ENCODE measurements at places on chromosomes 3 and 15. TPM values are rescaled to one million over a fixed set of nuclear protein-coding genes. Genes with fewer than 3 reads are reported as not detected.

DNA sequence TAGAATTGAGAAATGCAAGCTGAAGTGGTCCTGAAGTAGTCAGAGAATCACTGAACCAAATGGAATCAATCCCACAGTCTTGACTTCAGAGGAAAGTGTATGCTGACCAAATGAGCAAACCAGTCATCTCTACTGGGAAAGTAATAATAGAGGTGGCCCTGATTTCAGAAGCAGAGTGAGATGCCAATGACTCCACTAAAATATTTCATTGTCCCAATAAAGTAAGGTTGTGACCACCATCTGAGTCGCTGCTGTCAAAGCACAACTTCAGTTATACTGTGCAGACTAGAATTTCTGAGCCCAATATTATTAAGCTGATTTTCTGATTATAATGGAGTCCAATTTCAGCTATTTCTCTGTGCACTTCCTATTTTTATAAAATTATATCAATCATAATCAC, 334.4 kb upstream of the THBS1 start:
- no peak for DNase-seq

DNA sequence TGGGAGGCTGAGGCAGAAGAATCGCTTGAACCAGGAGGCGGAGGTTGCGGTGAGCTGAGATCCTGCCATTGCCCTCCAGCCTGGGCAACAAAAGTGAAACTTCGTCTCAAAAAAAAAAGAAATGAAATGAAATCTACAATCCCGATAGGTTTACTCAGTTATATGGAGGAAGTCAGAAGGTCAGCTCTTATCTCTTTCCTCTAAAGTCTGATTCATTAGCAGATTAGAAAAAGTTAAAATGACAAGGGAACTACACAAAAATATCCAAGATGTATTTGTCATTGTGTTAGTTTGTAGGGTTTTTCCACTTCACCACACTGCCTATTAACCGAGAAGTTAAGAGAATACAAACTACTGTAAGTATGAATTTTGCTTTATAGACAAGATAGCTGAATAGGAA, 420.6 kb downstream of the SHQ1 start:
- no peak for DNase-seq

DNA sequence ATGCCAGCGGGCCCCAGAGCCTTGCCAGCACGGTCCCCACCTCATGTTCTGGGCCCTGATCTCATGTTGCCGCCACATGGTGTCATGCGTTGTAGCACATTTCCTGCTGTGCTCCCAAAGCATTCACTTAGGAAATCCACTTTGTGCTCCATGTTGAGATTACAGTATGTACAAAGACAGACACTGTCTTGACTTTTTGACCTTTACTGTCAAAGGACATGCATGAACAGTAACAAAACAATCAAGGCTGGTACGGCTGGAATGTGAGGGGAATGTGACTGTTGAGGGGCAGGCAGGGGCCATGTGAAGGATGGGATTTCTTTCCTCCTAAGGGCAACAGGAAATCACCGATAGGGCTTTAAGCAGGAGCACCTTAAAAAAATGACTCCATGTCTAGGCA, 53.3 kb upstream of the RPL32 start:
- DNase-seq, result no peak

- no peak for DNase-seq
Observed at GRCh38 chr3:189673535-189673934, 42.3 kb downstream of the TP63 start.

DNA sequence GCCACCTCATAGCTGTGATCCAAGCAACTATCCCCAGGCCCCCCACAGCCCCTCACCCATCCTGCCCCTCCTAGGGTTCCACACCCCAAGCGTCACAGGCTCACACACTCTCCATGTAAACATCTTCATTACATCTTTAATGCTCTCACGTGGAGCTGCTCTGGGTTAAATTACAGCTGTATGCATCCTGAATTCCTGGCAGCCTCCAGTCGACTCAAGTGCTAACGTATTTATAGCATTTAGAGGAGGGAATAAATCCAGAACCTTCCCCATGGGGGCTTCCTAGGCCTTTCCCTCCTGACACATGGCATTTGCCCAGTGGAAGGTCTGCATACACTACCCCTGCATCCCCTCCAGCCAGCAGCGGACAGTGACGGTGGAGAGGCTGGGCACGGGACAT, 9.6 kb downstream of the C3orf18 start:
- no peak for DNase-seq

DNA sequence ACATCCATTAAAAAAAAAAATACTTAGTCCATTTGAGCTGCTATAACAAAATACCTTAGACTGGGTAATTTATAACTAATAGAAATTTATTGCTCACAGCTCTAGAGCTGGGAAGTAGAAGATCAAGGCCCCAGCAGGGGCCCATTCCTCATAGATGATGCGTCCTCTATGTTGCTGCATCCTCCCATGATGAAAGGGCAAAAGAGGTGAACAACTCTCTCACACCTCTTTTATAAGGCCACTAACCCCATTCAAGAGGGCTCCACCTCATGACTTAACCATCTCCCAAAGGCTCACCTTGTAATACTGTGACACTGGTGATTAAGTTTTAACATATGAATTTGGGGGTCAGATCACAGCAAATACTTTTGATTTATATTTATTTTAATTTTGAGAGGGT, 3.0 kb upstream of the TLNRD1 start:
- DNase-seq, result no peak

- DNase-seq, result no peak
Observed at GRCh38 chr3:134959516-134959915, 164.5 kb downstream of the EPHB1 start.

GRCh38 chr15:51782357-51782896, 31.0 kb downstream of the TMOD2 start:
- no peak for DNase-seq

- no peak for DNase-seq
Observed at GRCh38 chr3:64070704-64071103, 47.4 kb upstream of the PSMD6 start.

DNA sequence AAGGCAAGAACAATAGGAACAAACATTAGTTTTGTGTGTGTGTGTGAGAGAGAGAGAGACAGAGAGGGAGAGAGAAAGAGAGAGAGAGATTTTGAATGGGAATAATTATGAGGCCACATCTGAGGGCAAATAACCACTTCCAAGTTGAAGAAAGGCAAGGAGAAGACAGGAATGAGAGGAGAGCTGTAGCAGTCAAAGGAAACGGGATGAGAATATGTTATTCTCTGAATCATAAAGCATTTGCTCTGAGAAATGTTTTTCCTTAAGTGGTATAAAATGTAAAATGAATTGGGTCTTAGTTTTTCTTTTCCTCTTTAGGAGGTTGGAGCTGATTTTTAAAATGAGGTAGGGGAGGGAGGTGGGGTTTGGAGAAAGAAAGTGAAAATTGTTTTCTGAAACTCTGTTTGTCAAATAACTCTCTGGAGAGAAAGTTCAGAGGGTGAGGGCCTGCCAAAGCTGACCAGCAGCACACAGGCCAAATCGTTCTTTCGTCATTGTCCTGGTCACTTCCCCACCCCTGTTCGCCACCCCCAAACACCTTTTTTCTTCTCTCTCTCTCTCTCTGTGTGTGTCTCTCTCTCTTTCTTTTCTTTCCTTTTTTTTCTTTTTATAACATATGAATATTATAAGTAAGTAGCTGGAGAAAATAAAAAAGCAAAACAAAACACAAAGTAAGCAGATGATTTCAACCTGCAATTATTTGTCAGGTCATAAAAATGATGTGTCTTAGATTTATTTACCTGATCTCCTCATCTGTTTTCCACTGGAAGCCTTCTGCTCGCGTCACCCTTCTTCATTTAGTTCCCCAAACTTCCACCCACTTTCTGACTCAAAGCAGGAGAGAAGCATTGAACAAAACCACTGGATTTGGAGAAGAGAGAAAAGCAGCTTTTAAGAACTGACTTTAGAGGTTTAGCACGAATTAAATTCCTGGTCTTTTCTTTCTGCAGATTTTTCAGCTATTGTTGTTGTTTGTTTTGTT, 110.6 kb downstream of the LPP start:
- DNase-seq, result peak; percentile 35

DNA sequence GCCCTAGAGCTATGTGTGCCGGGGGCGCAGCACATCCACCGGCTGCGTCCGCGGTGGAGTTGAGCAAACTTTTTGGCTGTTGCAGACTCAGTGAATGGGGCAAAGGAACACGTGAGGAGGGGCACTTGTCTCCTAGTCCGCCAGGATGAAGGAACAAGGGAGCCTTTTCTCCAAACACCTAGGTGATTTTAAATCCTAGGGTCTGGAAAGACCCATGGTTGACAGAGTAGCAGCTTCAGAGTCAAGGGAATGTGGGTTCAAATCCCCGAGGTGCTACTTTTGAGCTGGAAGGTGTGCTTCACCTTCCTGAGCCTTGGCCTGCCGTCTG, 648 bp downstream of the ACAN start:
- DNase-seq, result no peak

GRCh38 chr15:32123473-32123872, 93.2 kb downstream of the CHRNA7 start:
- DNase-seq, result peak; percentile 69

DNA sequence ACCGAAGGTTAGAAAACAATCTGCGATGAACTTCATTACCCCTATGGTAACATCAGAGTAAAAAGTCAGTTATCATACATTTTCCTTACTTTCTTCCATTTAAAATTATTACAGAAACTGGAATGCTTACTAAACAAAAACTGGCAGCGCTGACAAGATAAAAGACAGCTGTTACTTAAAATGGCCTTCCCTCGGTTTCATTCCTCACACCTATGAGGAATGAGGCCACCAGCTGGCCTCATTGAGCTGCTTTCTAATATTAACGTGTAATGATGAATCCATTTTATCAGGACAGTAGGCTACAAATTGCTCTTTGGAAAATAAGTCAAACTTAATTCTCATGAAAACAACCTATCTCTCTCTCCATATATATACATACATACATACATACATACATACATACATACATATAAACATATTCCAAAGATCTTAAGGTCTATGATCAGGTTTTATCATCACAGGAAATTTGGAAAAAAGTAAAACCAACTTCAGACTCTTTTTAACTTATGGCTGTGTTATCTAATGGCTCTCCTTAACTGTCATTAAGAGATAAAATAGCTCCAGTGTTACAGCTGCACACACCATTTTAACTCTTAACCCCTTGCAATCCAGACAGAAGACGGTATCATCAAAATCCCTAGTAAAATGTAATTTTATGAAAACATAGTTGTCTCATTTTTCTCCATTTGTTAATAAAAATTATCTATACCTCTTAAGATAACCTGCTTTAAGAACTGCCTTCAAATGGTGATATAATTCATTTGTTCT, 5.2 kb downstream of the CCNL1 start:
- DNase-seq, result no peak

- DNase-seq, result no peak
Observed at GRCh38 chr3:66050821-66051220, 12.1 kb upstream of the MAGI1 start.

DNA sequence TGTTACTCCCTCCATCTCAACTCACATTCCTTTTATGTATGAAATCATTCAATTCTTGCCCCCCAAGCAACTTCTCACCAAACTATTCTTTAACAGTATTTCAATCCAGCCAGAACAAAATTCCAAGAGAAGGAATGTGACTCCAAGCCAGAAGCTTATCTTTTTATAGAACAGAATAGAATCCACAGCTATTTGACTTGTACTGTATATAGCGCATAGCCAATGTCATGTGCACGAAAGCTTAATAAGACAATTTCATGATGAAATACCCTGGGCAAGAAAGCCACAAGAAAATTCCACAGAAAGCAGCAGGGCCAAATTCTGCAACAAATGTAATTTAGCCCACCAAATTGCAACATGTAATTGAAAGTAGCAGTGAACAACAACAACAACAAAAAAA, 127.6 kb upstream of the UBE2E2 start:
- DNase-seq, result peak; percentile 89

DNA sequence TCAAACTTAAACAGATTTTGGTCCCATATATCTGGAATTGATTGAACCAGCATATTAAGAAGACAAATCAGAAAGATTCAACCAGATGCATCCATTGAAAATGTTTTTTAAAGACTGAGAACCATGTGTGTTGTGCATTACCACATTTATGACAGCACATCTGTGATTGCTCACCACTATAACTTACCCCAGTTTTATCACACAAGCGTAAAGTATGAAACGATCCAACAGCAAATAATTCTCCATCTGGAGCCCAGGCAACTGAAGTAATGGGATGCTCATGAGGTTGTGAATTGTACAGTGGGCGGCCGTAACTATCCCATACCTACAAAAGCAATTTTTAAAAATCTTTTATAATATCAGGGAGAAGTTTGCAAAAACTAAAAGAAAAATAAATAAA, 43.2 kb downstream of the IFT80 start:
- no peak for DNase-seq

DNA sequence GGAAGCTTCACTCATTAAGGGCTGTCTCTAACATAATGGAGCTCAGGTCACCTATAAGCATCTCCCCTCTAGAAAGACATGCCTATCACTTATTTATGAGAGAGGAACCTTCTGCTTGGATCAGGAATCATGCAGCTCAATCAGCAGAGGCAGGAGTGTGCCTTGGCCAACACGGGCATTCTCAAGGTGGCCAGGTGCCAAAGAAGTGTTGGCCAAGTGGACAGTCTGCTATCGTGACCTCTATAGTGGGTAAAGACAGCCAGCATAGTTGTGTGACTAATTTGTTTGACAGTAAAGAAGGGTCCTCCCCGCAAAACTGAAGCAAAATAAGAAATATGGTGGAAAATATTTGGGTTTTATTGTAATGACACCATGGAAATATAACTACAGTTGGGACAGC, 14.7 kb upstream of the AGTR1 start:
- DNase-seq, result no peak

- no peak for DNase-seq
Observed at GRCh38 chr15:43127752-43128151, 5.6 kb upstream of the TMEM62 start.

DNA sequence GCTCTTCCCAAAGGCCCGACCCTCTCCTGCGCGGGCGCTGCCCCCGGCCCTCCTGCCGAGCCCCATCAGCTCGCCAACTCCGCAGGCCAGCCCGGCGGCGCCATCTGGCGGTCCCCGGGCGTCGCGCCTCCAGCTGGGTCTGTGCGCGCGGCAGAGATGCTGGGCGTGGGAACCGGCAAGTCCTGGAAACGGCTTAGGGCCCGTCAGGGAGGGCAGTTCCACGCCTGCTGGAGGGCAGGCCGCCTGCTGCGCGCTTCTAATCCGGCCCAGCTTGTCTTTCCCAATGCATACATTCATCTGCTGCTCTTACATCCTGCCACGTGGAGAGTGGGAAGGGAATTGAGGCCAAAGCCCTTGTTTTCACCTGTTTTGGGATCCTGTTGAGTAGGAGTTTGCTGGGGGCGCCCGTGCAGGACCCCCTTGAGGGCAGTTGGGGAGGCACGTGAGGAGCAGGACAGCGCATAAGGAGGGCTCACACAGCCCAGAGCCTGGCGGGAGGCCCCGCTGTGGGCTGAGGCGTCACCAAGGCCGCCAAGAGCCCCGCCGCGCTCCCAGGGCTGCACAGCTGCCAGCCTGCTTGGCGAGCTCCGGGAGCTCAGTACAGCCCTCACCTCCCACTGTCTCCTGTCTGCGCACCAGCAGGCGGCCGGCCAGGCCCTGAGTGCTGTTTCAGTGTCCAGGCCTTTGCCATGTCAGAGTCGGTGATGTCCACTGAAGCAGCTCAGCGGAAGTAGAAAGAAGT, 165.6 kb downstream of the NSMCE3 start:
- DNase-seq, result peak; percentile 86

Gene CHL1
- total RNA-seq, result 18.1 TPM

Gene AGBL1
- 4.8 TPM for total RNA-seq

Gene P2RY1
- 7.0 TPM for total RNA-seq

Gene GOLGA8Q
- 7.2 TPM for total RNA-seq

Gene LYSMD2
- 8.4 TPM for total RNA-seq

Gene SRGAP3
- total RNA-seq, result 10.4 TPM

Gene PDIA3
- total RNA-seq, result 151 TPM

Gene C3orf33
- total RNA-seq, result 5.5 TPM

Gene SLC2A2
- total RNA-seq, result 0.72 TPM

Gene TRPM1
- 6.0 TPM for total RNA-seq

Gene PP2D1
- total RNA-seq, result 2.9 TPM

Gene ZNF662
- 10.4 TPM for total RNA-seq

Gene NPAP1
- 2.4 TPM for total RNA-seq

All from umbilical cord (tissue), 2 donors.